T-cell (primary cell): ENCODE measurements at places on chromosomes 12 and 14.
A peak's percentile ranks its signal among the peaks of the same experiment; 100 is the strongest.

DNA sequence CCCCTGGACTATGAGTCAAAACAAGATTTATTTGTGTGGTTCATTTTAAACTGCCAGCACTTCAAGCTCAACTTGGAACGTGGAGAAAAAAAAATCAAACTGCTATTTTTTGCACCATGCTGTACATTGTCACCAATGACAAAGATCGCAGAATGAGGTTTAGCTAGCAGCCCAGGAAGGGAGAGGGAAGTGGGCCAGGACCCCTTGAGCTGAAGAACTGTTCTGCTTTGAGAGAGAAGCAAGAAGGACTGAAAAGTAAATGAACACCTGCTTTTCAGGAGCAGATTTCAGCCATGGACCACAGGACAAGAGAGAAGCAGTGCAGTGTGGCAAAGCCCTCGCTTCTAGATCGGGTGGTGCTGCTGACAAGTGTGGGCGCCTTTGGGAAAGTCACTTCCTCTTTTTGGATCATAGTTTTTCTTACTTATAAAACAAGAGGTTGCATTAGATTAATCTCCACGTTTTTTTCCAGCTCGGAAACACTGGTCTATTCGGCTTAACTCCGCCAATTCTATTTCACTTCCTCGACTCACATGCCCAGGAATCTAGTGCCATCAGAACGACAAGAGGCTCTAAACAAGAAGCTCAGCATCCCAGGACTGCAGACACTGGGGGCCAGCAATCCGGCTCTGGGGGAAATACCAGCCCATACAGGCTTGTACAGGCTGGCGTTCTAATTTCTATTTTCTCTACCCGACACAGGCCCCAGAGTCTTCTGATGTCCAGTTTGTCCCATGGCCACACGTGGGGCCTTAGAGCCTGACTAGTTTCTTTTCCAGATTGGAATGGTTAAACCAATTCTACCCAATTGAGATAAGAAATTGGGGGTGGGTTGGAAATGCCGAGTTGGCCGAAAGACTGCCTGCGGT is 129.9 kb downstream of the CRACR2A start:
- no peak overlapping the region for H3K27ac ChIP-seq
- peaks cover 68% of the 10 kb centered on the region for H3K36me3 ChIP-seq
- H3K4me1 ChIP-seq = no peaks in the 10 kb centered on the region
- DNase-seq = no peak
- no peak overlapping the region for H3K4me3 ChIP-seq

DNA sequence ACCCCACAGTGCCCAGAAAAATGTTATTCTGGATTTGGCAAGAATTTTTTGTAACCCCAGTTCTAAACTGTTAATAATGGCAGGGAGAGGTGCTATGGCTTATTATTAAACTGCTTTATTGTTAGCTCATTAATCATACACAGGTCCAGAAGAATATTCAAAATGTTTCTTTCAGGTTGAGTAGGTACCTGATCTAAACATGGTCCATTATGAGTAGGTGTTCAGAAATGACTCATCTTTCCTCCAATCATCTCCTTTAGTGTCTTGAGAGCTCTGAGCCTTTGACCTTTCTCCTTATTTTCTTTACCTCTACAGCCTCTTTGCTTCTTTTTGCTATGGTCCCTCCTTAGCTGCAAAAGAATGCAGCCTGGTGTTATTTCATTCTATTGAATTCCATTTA is 211.0 kb upstream of the GARIN6 start:
- H3K4me3 ChIP-seq = no peak overlapping the region
- H3K27me3 ChIP-seq = no peaks in the 10 kb centered on the region
- H3K36me3 ChIP-seq = no peaks in the 10 kb centered on the region
- no peaks in the 10 kb centered on the region for H3K4me1 ChIP-seq
- DNase-seq = no peak

- no peaks in the 10 kb centered on the region for H3K36me3 ChIP-seq
- H3K27ac ChIP-seq = no peak overlapping the region
- no peaks in the 10 kb centered on the region for H3K4me1 ChIP-seq
- no peak overlapping the region for H3K4me3 ChIP-seq
- DNase-seq = no peak
Measured at GRCh38 chr12:114000861-114001260, 34.7 kb upstream of the RBM19 start.

GRCh38 chr12:6167327-6168280 is 32.6 kb upstream of the CD9 start:
- H3K4me1 ChIP-seq = peaks cover 28% of the 10 kb centered on the region
- H3K36me3 ChIP-seq = no peaks in the 10 kb centered on the region
- no peaks in the 10 kb centered on the region for H3K27me3 ChIP-seq
- H3K27ac ChIP-seq = peak overlapping the region; percentile 18
- no peak overlapping the region for H3K4me3 ChIP-seq

- H3K4me3 ChIP-seq = no peak overlapping the region
- H3K27ac ChIP-seq = no peak overlapping the region
- DNase-seq = no peak
- no peaks in the 10 kb centered on the region for H3K36me3 ChIP-seq
- peaks cover 51% of the 10 kb centered on the region for H3K27me3 ChIP-seq
Measured at GRCh38 chr12:6198985-6199530, 1.1 kb upstream of the CD9 start.

GRCh38 chr12:67523538-67523937 is 125.0 kb upstream of the DYRK2 start:
- no peaks in the 10 kb centered on the region for H3K27me3 ChIP-seq
- no peak overlapping the region for H3K4me3 ChIP-seq
- no peak for DNase-seq
- H3K27ac ChIP-seq = no peak overlapping the region

GRCh38 chr12:112714166-112714710 is 77.3 kb upstream of the RPH3A start:
- no peak for DNase-seq
- peaks cover 3% of the 10 kb centered on the region for H3K27me3 ChIP-seq
- no peaks in the 10 kb centered on the region for H3K4me1 ChIP-seq
- H3K4me3 ChIP-seq = no peak overlapping the region

DNA sequence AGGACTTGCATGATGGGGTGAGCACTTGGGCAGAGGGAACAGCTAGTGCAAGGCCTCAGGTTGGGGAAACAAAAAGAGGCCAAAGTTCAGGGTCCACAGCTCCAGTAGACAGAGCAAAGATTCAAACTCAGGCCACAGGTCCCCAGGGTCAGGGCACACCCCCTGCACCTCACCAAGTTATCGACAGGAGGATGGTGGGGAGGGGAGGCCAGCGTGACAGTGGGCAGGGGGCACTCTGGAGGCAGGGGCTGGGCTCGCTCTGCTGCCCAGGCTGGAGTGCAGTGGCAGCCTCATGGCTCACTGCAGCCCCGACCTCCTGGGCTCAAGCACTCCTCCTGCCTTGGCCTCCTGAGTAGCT is 32.4 kb upstream of the ULK1 start:
- no peak overlapping the region for H3K4me3 ChIP-seq
- H3K4me1 ChIP-seq = peaks cover 15% of the 10 kb centered on the region
- no peaks in the 10 kb centered on the region for H3K36me3 ChIP-seq
- DNase-seq = no peak

DNA sequence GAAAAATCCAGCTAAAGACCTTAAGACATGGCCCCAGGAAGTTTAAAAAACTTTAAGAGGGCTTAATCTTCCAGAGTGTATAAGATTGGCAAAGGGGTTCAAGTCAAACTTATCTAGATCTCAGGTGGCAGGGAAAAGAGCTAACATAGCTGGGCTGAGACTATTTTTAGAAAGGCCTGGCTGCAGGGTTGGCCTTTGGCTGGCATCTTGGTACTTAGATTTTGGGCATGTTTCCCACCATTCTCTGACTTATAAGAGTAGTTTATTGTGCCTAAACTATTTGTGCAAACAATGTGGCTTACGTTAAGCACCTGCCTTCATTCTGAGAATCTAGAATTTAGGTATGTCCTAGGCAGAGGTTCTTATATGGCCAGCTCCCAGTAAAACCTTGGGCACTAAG is 214.0 kb upstream of the MIS18BP1 start:
- H3K36me3 ChIP-seq = no peaks in the 10 kb centered on the region
- H3K4me3 ChIP-seq = no peak overlapping the region
- H3K4me1 ChIP-seq = no peaks in the 10 kb centered on the region
- no peak for DNase-seq

DNA sequence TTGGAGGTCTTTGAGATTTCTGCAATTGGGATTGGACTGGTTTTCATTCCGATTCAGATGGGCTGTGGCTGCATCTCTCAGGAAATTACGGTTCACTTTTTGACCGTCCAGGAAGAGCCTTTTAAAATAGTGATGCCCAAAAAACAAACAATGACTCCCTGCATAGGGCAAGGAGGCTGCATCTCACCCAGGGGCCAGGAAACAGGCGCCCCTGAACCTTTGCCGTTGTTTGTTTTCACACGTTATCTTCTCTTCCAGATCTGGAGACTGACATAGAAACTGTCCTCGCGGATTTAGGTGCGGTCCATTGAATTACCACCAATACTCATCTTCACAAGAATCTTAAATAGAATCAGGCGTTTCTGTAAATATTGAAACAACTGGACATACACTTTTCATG is 66.0 kb downstream of the FLRT2 start:
- no peaks in the 10 kb centered on the region for H3K36me3 ChIP-seq
- no peaks in the 10 kb centered on the region for H3K4me1 ChIP-seq
- H3K27me3 ChIP-seq = no peaks in the 10 kb centered on the region
- H3K4me3 ChIP-seq = no peak overlapping the region

- H3K36me3 ChIP-seq = peaks cover 72% of the 10 kb centered on the region
- no peak for DNase-seq
- H3K4me3 ChIP-seq = no peak overlapping the region
- no peaks in the 10 kb centered on the region for H3K4me1 ChIP-seq
Measured at GRCh38 chr12:7154901-7155470, 24.8 kb downstream of the CLSTN3 start.
